ENCODE measurements at places on chromosomes 4 and X. TPM values are rescaled to one million over a fixed set of nuclear protein-coding genes. Genes with fewer than 3 reads are reported as not detected.

Gene TKTL2
- not detected for total RNA-seq

Gene FOXR2
- not detected for total RNA-seq

Gene ITM2A
- total RNA-seq = 15.8 TPM

Gene ESX1
- not detected for total RNA-seq

DNA sequence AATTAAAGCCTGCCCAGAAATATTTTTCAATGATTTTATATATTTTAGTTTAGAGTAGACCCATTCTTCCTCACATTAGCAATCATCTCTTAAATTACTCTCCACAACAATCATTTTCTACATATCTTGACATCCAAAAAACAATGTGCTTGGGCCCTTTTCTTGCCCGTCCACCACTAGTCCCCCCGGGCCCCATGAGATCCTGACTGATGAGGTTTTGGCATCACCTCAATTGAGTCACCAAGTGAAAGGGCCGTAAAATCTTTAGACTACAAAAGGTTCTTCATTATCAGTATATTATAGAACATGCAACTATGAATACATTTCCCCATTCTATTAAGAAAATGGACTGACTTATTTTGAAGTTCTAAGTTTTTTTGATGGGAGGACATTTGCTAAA, 4.0 kb upstream of the CDKL2 start:
- DNase-seq = no peak

- DNase-seq = no peak
Measured at GRCh38 chr4:95761871-95762270, 78.0 kb upstream of the PDHA2 start.

- DNase-seq = no peak
Measured at GRCh38 chr4:35952751-35953150, 291.6 kb downstream of the ARAP2 start.

GRCh38 chrX:107730991-107731766, 44.4 kb downstream of the TSC22D3 start:
- no peak for DNase-seq

All from lower leg skin (tissue), 4 donors.